KG1 (cell line): ENCODE measurements at places on chromosomes 16 and 17.

DNA sequence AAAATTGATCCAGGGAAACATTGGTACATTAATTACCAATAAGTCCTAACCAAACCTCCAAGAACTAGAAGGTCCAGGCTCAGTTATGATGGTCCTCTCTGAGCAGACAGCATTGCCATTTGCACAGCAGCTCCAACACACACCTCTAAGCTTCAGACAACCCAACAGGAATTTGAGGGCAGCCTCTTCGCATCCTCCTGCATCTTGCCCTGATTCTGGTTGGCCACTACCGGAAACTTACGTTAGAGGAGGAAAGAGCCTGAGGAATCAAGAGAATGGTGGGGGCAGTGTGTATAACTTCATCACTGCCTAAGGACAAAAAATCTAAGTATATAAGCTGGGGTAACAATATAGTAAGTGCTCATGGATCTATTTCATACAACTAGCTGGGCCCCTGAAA lies 15.7 kb downstream of the FAM117A start:
- DNase-seq: no peak

DNA sequence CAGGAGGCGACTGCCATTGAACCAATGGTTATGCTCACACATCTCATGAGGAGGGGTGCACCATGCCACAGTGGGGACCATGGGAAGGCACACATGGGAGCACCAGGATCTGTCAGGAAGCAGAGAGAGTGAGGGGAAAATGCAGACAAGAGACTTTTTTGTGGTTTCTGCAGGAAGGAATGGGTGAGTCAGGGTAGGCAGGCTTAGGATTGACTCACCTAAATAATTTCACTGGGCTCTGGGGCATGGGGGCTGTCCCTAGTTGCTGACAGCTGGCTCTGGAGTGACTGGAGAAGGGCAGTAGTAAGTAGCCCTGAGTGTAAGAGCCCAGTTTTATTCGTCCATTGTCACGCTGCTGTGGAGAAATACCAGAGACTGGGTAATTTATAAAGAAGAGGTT lies 202.4 kb downstream of the AXIN2 start:
- no peak for DNase-seq

- DNase-seq: no peak
These were observed 590.3 kb upstream of the GOT2 start for GRCh38 chr16:59324462-59324861.

GRCh38 chr16:89748921-89749320 lies 27.6 kb downstream of the ZNF276 start:
- no peak for DNase-seq

DNA sequence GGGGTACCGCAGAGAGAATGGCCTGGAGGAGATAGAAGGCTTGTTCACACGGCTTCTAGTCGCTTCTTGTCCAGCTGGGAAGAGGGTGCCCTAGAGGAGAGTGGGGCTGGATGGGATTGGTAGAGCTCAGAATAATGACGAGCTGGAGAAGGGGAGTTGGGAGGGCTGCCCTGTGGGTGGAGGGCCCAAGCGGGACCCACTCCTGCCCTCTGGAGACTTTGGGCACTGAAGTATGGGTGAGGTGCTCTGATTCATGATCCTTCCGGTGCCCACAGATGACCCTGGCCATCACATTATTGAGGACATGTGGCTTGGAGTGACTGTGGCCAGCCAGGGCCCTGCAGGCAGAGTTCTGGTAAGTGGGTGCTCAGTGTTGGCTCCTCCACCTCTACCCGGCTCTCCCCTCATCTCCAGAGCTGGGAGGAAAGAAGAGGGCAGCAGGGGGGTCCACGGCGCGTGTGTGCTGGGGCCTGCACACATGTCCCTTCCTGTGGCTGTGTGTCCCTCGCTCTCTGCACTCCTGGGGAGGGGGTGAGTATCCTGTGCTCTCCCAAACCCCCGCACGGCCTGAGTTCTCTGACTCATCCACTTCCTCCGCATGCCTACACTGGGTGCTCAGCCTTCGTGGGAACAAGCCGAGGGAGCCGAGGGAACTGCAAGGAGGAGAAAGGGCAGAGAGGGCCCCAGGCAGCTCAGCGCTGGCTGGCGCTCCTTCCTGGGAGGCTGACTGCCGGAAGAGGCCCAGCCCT lies 8.5 kb downstream of the ITGA3 start:
- no peak for DNase-seq

GRCh38 chr16:79099716-79100115 lies 500.8 kb downstream of the MAF start:
- DNase-seq: no peak

DNA sequence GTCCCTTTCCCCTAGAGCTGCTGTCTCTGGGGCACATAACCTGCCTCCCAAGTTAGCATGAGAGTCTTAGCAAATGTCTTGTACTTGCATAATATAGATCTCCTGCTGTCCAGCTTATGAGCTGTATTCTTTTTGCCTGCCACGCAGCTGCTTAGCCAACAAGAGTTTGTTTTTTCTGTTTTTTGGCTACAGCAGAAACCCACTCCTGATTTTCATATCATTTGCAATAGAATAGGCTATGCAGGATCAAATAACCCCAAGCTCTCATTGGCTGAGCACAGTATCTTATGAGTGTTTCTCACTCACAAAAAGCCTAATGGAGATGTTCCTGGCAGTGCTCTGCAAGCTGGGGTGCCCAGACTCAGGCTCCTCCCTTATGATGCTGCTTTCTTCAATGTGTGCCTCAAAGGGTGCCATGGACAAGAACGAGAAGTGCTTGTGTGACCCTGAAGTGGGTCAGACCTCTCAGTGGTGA lies 23.1 kb downstream of the B9D1 start:
- DNase-seq: no peak

GRCh38 chr16:85750146-85750826 lies 610 bp downstream of the C16orf74 start:
- no peak for DNase-seq
